Left lung (tissue), 14 donors: ENCODE measurements at places on chromosomes 3 and 15. TPM values are rescaled to one million over a fixed set of nuclear protein-coding genes. Genes with fewer than 3 reads are reported as not detected.

Gene GPR171
- total RNA-seq, result 2.9 TPM

Gene CCR1
- 18.9 TPM for total RNA-seq

Gene SETMAR
- total RNA-seq, result 12.8 TPM

GRCh38 chr3:42492508-42493080 lies 9.8 kb upstream of the VIPR1 start:
- no peak for DNase-seq
- no peaks in the 10 kb centered on the region for H3K36me3 ChIP-seq
- no peaks in the 10 kb centered on the region for H3K27me3 ChIP-seq
- H3K4me1 ChIP-seq, result peaks cover 22% of the 10 kb centered on the region

Gene NCKIPSD
- total RNA-seq, result 15.6 TPM

- DNase-seq, result no peak
- no peaks in the 10 kb centered on the region for H3K27me3 ChIP-seq
- no peak overlapping the region for H3K27ac ChIP-seq
- H3K4me3 ChIP-seq, result no peak overlapping the region
- H3K36me3 ChIP-seq, result no peaks in the 10 kb centered on the region
These were observed 72.8 kb downstream of the KLF15 start for GRCh38 chr3:126284258-126284904.

DNA sequence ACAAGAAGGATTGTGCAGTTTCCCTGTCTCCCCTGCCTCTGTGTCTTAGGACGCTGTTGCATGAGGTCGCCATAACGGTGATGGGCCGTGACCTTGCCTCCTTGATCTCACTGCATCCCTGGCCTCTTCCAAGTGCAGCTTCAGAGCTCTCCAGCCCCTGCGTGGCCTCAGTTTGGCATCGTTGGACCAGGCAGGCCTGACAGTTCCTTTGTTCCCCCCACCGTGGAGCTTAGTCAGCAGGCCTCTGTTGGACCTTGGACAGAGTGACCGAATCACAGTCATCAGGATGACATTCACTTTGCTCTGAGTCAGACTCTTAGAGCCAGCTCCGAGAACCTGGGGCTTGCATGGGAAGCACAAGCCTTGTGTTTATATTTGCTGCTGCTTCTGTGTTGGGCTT lies 139.4 kb downstream of the OPA1 start:
- no peak overlapping the region for H3K27ac ChIP-seq
- H3K27me3 ChIP-seq, result peaks cover 9% of the 10 kb centered on the region

DNA sequence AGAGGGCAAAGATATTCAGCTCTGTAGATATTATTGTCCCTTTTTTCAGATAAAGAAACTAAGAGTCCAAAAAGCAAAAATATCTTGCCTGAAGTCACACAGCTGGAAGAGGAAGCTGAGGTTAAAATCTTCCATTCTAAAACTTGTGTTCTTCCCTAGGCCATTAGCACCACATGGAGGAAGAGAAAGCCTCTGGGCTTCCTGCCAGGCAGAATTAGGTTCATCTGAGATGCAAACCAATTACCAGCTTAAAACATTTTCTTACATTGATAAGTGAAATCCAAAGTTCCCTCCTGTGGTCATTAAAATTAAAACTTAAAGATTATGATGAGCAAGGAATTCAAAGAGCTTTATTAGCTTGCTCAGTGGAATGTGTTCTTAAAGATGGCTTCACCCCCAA lies 235.3 kb upstream of the SETMAR start:
- H3K27ac ChIP-seq, result no peak overlapping the region
- no peaks in the 10 kb centered on the region for H3K27me3 ChIP-seq
- H3K4me3 ChIP-seq, result no peak overlapping the region
- DNase-seq, result peak; percentile 7
- H3K36me3 ChIP-seq, result no peaks in the 10 kb centered on the region

Gene DCLK3
- total RNA-seq, result 0.47 TPM

DNA sequence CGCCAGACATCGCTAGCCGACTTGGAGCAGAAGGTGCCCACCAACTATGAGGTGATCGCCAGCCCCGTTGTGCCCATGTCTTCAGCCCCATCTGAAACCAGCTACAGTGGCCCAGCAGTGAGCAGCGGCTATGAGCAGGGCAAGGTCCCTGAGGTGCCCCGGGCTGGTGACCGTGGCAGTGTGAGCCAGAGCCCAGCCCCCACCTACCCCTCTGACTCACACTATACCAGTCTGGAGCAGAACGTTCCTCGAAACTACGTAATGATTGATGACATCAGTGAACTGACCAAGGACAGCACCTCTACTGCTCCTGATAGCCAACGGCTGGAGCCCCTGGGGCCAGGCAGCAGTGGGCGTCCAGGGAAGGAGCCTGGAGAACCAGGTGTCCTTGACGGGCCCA lies 12.9 kb upstream of the APEH start:
- no peaks in the 10 kb centered on the region for H3K4me1 ChIP-seq
- no peaks in the 10 kb centered on the region for H3K27me3 ChIP-seq
- no peak overlapping the region for H3K4me3 ChIP-seq
- no peaks in the 10 kb centered on the region for H3K36me3 ChIP-seq
- no peak overlapping the region for H3K27ac ChIP-seq
- no peak for DNase-seq

GRCh38 chr3:64961301-64961700 lies 273.5 kb upstream of the ADAMTS9 start:
- H3K27ac ChIP-seq, result no peak overlapping the region
- H3K4me1 ChIP-seq, result no peaks in the 10 kb centered on the region
- H3K4me3 ChIP-seq, result no peak overlapping the region
- no peak for DNase-seq
- no peaks in the 10 kb centered on the region for H3K27me3 ChIP-seq

Gene RTP4
- total RNA-seq, result 5.1 TPM

- H3K27me3 ChIP-seq, result no peaks in the 10 kb centered on the region
- no peak for DNase-seq
- H3K4me3 ChIP-seq, result no peak overlapping the region
These were observed 135.6 kb upstream of the STAC start for GRCh38 chr3:36244728-36245127.

Gene FAM81A
- 2.2 TPM for total RNA-seq

DNA sequence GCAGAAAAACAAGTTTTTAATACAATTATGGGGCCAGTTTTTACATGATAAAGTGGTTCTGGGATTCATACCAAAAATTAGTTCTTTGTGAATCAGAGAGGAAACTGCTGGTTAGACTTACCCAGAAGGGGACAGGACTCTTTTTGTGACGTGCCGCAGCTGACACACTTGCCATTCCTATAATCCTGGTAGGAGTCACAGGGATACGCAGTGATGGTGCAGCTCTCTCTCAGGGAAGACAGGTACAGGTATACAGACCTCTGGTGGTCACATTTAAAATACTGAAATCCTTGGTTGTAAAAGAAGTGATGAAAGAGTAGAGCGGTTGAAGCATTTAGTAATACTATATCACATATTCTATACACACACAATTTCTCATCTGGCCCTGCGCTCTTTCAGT lies 20.2 kb upstream of the TMEM41A start:
- no peaks in the 10 kb centered on the region for H3K36me3 ChIP-seq
- no peaks in the 10 kb centered on the region for H3K27me3 ChIP-seq
- H3K4me1 ChIP-seq, result no peaks in the 10 kb centered on the region
- no peak overlapping the region for H3K27ac ChIP-seq

Gene CYP1A2
- not detected for total RNA-seq

Gene TIMP4
- total RNA-seq, result 0.93 TPM

- H3K4me3 ChIP-seq, result no peak overlapping the region
- DNase-seq, result no peak
- peaks cover 19% of the 10 kb centered on the region for H3K36me3 ChIP-seq
- no peaks in the 10 kb centered on the region for H3K27me3 ChIP-seq
- peaks cover 53% of the 10 kb centered on the region for H3K4me1 ChIP-seq
- H3K27ac ChIP-seq, result no peak overlapping the region
These were observed 9.8 kb downstream of the ARPP19 start for GRCh38 chr15:52559022-52559421.

DNA sequence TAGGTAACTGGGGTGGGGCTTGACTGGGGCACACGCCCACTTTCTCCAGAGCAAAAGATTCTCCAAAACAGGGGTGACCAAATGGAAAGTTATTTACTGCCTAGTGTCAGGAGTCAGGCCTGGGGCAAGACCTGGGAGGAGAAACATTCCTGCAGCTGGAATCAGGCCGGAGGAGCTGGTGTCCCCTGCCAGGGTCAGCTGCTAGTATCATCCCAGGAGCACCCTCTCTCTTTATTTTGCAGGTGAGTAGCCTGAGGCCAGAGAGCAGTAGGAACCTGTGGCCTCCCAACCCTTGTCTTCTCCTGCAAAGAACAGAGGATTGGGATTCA lies 32.9 kb downstream of the DNAJB8 start:
- no peaks in the 10 kb centered on the region for H3K36me3 ChIP-seq
- no peak for DNase-seq
- H3K27me3 ChIP-seq, result peaks cover 22% of the 10 kb centered on the region
- H3K27ac ChIP-seq, result no peak overlapping the region
- no peak overlapping the region for H3K4me3 ChIP-seq
- peaks cover 5% of the 10 kb centered on the region for H3K4me1 ChIP-seq

DNA sequence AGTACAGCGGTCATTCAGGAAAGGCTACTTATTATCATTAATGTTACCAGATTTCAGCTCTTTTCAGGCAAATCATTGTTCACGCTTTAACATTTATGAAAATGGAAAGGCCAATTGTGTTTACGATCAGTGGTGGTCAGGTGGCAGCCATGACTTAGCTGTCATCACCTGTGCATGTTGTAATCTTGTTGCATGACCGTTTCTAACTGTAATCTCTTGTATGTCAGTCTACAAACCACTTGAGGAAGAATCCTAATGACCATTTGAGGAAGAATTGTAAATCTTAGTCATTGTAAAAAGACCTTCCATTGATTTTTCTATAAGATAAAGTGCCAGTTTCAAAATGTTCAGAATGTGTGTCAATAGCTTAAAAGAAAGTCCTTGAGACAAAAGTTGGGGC lies 100.4 kb downstream of the SERPINI1 start:
- H3K4me1 ChIP-seq, result no peaks in the 10 kb centered on the region
- no peak overlapping the region for H3K27ac ChIP-seq
- DNase-seq, result no peak

DNA sequence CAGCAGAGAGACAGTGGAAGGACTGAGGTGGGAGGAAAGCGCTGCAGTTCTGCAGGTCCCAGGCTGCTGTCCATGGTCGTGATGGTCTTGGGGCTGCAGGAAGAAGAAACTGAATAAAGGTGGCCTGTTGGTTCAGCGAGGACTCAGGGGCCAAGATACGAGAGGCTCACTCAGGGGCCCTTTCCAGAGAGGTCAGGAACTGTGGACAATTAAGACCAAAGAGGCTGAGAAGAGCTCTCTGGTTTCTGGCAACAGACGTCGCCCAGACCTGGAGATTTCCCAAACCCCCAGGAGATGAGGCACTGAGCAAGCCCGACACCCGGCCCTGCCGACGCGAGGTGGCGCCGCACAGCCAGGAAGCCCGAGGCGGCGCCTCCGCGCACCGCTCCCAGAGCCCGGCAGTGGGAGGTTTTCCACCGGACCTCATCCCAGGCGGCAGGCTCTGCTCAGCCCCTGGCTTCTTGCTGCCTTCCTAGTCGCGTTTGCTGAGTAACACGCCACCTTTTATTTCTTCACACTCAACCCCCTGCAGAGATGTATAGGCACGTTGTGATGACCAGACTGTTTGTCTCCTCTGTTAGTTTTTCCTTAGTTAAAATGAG lies 56.4 kb upstream of the ARRDC4 start:
- H3K36me3 ChIP-seq, result no peaks in the 10 kb centered on the region
- H3K27ac ChIP-seq, result no peak overlapping the region
- no peak overlapping the region for H3K4me3 ChIP-seq
